ENCODE measurements at places on chromosomes 6 and 20.

DNA sequence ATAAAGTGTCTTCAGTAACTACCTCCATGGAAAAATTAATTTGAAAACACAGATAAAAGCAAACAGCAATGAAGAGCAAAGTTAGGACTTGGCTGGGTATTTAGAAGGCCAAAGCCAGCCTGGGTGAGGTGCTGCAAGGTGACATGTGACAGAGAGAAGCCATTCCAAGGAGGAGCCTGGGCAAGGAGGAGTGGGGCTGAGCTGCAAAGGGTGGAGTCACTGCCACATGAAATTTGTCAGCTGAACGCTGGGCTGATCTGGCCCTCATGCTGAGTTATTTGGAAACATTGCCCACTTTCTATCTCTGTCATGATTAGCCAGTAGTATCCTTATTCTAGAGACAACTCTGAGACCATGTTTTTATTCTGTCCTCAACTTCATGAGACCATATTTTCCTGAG is 76.3 kb downstream of the PERP start:
- no peak for DNase-seq

- DNase-seq: no peak
Measured at GRCh38 chr6:132085731-132086130, 134.6 kb upstream of the CCN2 start.

- no peak for DNase-seq
Measured at GRCh38 chr20:50690650-50691572, at the start of gene RIPOR3. RIPOR3 (minus strand) TSS chr20:50691542; CDS start chr20:50691128, 414 bp downstream.

DNA sequence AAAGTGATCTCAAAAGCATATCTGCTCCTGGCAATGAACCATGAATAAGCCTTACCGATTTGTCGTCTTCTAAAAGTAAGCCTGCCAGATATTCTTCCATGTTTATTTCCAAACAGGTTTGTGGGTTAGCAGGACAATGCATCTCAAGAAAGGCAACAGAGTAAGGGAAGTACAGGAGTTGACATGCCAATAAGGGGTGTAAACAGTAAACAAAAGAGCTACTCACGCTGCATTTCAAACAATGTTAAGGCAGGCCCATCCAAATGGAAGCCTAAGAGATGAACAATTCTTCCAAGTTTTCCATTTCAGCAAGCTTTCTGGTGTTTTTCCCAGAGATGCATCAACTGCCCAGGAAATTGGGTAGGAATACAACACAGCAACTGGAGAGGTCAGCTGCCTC is 27.8 kb upstream of the CRIP3 start:
- no peak for DNase-seq

DNA sequence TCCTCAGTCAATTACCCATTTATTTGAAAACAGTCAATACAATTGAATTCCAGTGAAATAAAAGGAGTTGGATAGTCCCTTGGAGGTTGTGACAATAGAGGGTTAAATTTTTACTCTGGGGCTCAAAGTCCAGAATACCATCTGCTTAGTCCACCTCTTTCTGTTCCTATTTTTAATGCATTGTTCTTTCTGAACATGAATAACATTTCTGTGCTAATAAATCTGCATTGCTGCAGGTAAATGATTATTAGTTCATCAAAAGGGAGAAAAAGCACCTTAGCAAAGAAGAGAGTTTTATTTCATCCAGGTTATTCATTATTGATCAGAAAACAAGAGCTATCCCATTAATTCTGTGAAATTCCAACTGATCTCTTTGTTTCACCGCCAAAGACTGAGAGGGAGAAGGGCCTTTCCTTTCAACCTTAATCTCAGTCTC is 166.1 kb upstream of the OLIG3 start:
- DNase-seq: no peak

- no peak for DNase-seq
Measured at GRCh38 chr20:60233018-60233630, 274.9 kb downstream of the CDH26 start.

DNA sequence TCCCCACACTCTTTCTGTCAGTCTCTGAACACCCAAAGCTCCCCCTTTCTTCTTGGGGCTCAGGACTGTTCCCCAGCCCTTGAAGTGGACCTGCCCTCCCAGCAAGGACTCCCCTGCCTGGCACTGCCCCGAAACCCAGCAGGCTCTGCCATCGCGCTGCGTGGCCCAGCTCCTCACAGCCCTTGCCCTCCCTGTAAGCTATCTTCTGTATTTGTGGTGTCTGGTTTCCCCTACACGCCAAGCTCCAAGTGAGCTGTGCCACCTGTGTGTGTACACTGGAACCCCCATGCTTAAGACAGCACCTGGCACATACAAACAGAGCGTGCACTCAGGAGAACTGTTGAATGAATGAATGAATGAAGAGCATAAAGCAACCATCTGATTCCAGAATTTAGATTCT is 57.7 kb downstream of the TMEM242 start:
- no peak for DNase-seq

GRCh38 chr6:113381959-113382358 is 475.2 kb upstream of the MARCKS start:
- DNase-seq: peak; percentile 11

GRCh38 chr6:168243812-168244376 is 75.7 kb downstream of the DACT2 start:
- DNase-seq: no peak

DNA sequence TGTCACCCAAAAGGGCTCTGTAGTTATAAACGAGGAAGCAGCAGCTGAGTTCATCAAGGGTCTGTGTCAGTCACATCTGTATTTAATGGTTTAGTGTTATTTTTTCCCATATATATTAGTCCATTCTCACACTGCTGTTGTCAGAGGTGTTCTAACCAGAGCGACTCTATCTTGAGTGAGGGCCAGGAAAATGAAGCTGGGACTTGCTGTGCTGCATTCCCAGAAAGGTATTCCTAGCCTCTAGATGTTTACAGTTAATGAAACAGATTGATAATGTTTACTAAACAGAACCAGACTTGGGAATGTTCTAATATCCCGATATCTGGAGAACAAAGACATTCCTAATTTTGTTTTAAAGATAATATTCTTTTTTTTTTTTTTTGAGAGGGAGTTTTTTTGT is 48.0 kb upstream of the SEC63 start:
- no peak for DNase-seq

DNA sequence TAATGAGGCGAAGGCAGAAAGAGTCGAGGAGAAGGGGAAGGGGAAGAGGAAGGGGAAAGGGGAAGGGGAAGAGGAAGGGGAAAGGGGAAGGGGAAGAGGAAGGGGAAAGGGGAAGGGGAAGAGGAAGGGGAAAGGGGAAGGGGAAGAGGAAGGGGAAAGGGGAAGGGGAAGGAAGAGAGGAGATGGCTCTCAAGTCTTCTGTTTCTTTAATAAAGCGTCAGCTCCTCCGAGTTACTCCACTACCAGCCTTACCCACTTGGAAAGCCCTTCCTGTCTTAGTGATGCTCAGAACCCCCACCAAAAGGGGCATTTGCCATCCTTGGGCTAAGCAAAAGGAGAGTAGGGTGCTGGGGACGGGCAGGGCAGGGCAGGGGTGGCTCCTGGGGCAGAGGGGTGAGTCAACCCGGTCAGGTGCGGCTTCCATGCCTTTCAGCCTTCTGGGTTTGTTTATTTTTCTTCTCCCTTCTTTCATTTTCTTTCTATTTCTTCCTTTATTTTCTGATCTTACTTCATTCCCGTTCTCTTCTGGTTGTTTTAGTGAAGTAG is 476 bp upstream of the CLIC5 start:
- no peak for DNase-seq

GRCh38 chr20:51500936-51501335 is 41.6 kb downstream of the NFATC2 start:
- peak; percentile 28 for DNase-seq

DNA sequence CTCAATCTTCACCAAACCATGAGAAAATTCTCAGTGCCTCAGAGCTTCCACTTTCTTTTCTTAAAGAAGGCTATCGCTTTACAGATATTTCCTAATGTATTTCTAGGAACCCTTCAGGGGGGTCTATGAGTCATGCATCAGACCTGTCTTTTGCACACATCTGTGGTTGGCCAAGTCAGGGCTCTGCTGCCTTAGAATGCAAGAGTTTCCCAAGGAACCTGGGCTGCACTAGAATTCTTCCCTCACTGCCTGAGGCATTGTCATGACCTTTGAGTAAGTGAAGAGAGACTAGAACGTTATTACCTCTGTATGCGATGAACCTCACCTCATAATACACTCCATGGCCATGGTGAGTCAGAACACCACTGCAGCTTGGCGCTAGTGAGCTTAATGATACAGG is 365.0 kb upstream of the ID4 start:
- DNase-seq: no peak

DNA sequence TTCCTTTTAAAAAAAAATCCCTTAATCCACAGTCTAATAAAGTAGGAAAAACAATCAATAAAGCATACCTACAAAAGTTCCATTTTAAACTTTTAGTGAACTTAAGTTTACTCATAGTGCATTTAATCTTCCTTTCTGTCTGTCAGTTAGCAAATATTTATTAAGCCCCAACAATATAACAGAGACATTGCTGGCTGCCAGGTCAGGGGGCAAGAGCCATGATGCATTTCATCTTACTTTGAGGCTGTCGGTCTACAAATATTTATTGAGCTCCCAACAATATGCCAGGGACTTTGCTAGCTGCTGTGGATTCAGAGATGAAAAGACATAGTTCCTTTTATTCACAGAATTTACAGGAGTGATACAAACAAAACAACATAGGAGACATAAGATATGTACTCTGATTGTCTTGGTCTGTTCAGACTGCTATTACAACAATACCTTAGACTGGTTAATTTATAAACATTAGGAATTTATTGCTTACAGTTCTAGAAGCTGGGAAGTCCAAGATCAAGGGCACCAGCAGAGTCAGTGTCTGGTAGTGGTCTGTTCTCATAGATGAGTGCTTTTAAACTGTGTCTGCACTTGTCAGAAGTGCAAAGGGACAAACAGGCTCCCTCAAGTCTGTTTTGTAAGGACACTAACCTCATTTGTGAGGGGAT is 118.6 kb downstream of the PLCB1 start:
- DNase-seq: no peak

- DNase-seq: peak; percentile 47
Measured at GRCh38 chr20:35091816-35092523, 637 bp downstream of the TRPC4AP start.

DNA sequence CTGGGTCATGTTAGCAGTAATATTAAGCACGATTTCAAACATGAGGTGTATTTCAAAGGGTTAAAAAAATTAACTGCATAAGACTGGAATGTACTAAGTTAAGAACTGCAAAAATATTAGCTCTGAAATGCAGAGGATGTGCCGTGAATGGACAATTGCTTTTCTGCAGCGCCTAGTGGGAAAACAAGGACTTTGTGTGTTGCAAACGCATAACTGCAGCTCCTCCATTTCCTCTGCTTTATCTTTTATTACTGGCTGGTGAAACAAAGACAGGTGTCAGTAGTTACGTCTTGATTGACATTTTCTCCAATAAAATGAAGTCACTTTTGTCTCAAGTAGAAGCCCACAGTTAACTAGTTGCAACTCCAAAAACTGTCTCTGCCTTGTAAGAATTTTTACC is 1.7 kb downstream of the PDE7B start:
- DNase-seq: no peak

- peak; percentile 15 for DNase-seq
Measured at GRCh38 chr6:41546475-41546865, 289 bp downstream of the FOXP4 start.

DNA sequence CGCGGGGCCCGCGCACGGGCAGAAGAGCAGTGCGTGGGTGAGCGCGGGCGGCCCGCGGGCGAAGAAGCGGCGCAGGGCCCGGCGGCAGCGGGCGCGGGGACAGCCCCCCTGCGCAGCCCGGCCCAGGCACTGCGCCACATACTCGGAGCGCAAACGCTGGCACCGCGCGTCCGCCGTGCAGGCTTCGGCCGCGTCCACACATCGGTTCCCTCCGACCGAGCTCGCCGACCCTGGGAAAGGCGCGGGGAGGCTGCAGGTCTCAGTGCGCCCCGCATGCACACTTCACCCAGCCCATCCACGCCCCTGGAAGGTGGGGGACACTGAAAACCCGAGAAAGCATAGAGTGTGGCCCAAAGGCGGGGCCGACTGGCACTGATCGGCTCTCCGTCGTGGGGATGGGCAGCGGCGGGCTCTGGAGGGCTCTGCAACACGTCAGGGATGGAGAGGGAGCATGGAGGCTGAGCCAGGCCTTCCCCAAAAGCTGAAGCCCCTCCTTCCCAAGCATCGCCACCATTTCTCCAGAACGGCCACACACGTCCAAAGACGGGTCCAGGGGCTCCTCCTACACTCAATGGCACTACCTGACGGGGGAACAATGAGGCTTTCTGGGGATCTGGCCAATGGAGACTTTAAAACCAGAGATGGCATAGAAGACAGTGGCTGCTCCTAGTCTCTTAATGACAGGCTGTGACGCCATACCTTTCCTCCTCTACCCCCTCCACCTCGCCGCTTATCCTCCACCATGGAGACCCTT is 2.0 kb downstream of the GFRA4 start:
- no peak for DNase-seq

DNA sequence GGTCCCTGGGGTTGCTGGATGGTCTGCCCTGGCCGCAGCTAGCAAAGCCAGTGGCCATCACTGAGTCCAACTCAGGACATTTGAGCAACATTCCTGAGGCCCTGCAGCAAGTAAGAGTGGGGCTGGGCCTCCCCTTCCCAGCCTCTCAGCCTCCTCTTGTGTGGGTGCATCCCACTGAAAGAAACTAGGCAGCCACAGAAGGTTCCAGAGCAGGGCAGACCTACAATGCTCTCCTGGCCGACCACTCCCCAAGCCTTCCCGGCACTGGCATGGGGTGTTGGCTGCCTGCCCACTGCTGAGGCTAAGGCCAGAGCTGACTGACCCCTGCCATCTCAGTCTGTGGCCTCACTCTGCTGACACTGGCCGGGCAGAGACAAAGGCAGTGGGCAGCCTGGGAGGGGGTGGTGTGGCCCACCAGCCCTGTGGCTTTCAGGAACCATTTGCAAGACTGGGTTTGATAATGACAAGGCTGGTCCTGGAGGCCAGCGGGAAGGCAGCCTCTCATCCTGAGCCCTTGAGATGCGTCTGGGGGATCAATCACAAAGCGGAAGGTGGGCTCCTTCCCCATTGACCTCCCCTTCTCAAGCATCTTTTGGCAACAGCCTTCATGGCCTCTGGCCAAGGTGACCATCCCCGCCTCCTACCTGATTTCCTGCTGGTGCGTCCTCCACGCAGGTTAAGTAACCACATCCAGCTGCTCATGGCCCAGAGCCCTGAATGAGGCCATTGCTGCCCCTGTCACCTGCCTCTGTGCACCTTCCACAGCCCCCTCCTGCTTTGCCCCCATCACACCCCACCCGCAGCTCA is 9.6 kb downstream of the DLGAP4 start:
- no peak for DNase-seq

DNA sequence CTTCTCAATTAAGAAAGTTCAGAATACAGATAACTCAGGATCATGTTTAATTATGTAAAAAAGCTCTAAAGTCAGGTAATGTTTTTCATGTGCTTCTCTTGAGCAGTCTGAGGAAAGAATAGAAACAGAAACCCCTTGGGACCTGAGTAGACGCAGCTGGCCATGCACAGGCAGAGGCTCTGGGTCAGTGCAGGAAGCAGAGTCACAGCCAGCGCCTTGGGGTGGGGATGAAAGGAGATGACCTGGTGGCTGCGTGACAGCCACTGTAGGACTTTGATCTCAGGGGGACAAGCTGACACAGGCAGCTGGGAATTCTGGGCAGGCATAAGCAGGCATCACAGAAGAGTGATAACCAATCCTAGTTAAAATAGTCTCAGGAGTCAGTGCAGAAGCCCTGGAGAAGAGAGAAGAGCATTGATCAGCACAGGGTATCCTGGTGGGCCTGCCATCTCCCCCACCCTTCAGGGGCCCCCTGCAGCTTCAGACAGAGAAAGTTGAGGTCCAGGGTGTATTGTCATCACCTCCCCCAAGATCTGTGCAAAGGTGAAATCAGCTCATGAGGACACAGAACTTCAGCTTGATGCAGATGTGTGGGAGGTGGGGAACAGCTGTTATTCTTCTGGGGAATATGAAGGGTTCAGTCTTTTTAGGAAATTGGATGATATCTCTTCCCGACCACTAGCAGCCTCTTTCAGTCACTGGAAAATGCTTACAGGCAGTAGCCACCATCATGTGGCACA is 6.4 kb downstream of the HLA-DQB1 start:
- no peak for DNase-seq
